ENCODE measurements at places on chromosomes 5 and 9.

DNA sequence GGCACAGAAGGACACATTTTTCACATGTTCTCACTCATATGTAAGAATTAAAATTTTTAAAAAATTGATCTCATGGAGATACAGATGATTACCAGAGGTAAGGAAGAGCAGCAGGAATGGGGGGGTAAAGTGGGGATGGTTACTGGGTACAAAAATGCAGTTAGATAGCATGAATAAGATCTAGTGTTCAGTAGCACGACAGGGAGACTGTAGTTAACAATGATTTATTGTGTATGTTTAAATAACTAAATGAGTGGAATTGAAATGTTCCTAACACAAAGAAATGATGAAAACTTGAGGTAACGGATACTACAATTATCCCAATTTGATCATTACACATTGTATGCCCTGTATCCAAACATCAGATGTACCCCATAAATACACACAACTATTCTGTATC, 15.2 kb upstream of the TGFBI start:
- no peak for DNase-seq

GRCh38 chr5:123351240-123351639, 72.0 kb downstream of the CEP120 start:
- DNase-seq, result no peak

DNA sequence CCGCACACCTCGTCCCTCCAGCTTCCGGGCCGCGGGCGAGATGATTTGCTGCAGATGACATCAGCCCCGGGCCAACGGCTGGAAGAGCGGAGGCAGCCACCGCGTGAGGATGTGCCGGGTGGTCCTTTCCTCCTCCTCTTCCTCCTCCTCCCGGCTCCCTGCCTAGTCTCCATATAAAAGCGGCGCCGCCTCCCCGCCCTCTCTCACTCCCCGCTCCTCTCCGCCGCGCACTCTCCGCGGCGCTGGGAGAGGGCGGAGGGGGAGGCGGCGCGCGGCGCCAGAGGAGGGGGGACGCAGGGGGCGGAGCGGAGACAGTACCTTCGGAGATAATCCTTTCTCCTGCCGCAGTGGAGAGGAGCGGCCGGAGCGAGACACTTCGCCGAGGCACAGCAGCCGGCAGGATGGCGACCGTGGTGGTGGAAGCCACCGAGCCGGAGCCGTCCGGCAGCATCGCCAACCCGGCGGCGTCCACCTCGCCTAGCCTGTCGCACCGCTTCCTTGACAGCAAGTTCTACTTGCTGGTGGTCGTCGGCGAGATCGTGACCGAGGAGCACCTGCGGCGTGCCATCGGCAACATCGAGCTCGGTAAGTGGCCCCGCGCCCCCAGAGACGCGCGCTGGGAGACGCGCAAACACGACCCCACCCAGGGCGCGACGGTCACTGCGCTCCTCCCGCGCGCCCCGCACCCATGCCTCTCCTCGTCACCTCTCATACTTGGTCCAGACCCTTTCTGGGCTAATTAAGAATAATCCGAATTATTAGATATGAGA, at the start of gene MAP1B:
Gene MAP1B (plus strand): TSS at position 345 of the 770 bp plus-strand sequence. CDS start 57 bp downstream, at position 402.
- DNase-seq, result no peak

DNA sequence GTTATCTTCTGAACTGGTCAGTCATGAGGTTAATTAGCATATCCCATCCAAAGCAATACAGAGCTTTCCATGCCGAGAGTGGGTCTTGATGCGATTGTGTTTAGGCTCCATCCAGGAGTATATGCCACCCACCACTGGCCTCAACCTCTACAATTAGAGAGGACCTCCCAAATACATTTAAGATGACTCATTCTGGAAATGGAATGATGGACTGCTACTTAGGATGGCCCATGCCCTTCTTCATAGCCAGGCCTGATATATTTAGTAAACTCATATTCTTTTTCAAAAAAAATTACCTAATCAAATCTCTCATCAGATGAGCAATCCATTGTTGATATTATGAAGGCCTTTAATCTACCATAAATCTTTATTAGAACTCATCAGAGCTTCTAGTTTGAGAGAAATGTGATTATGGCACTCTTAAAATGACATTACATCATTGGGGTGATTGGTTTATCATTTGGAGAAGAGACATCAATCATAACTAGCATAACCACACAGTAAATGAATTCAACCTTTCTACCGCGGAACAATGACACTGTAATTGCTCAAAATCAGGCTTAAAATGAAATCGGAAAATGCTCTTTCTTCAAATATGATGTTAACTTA, 414.2 kb upstream of the WWC1 start:
- DNase-seq, result no peak

DNA sequence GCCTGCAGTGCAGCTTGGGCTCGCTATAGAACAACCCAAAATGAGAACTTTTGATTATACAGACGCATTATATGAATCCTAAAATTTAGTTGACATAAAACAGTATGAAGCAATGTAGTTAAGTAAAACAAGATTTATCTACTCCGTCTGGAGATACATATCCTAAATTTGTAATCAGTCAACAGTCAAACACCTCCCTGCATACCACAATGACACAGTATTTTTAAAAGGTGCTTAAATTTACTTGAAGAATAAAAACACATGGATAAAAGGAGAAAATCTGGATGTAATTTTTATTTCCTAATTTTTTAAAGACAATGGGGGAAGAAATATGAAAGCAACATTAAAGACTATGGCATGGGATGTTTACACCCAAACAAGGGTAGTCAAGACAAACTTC, 70.8 kb downstream of the PTBP3 start:
- no peak for DNase-seq

DNA sequence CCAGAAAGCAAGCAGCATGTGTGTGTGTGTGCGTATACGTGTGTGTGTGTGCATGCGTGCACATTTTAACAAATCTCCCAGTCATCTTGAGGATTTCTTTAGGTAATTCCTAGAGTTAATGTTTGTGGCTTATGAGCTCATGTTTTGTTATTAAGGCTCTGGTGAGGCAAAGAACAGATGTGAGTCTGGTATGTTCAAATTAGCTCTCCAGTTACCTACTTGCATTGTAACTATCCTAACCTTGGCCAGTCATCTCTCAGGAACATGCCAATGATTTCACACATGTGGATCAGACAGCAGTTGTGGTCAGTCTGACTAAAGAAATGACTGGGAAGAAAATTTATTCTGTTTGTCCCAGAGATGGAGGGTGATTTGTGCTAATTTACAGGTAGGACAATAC, 163.1 kb downstream of the IZUMO3 start:
- DNase-seq, result no peak

GRCh38 chr5:94345257-94345656, 273.1 kb downstream of the KIAA0825 start:
- DNase-seq, result no peak

GRCh38 chr9:134380542-134381271, 54.5 kb downstream of the RXRA start:
- no peak for DNase-seq

DNA sequence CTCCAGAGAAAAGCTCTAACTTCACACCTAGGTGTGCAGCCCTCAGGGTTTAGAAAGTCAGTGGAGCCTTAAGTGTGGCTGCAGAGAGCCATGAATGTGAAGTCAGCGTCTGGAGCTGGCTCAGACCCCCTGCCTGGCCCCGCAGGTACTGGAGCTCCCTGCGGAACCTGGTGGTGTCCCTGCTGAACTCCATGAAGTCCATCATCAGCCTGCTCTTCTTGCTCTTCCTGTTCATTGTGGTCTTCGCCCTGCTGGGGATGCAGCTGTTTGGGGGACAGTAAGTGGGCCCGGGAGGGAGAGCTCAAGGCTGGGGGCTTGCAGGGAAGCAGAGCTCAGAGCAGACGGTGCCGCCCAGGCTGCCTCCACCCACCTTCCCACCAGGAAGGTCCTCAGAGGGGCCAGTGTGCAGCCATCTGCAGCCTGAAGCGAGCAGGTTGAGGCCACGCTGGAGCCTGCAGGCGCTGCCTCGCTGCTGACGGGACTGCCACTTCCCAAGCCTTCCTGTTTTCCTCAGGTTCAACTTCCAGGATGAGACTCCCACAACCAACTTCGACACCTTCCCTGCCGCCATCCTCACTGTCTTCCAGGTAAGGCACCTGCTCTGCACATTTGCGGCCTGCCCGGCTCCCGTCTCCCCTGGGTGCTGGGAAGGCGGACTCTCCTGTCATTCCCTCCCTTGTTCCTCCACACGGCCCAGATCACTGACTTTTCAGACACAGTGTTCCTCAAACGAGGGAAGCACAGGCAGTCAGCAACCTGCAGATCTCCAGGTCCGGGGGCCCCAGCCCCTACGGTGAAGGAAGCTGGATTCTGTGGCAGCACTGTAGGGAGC, 108.9 kb downstream of the CACNA1B start:
- DNase-seq, result no peak

GRCh38 chr5:88734191-88734640, 148.8 kb downstream of the MEF2C start:
- no peak for DNase-seq

- no peak for DNase-seq
These were observed 287.1 kb downstream of the SEC61B start for GRCh38 chr9:99509065-99509745.

DNA sequence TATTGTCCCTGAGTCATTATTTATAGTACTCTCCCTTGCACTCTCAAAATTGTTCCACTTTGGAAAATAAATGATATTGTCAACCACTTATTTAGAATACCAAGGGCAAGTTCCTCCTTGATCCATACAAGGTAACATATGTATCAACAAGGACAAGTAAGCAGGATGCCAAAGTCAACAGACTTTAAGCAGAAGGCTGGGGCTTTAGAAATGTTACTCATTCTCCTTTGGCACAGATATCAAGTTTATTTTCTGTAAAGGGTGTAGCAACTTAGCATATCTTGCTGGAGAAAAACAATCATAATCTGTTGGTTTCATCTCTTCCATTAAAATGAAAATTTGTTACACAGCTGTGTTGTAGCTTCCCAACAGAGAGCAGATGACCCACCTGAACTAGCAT, 248.7 kb upstream of the SLC30A5 start:
- no peak for DNase-seq

- DNase-seq, result no peak
These were observed 29.2 kb upstream of the TIFAB start for GRCh38 chr5:135481387-135481786.

DNA sequence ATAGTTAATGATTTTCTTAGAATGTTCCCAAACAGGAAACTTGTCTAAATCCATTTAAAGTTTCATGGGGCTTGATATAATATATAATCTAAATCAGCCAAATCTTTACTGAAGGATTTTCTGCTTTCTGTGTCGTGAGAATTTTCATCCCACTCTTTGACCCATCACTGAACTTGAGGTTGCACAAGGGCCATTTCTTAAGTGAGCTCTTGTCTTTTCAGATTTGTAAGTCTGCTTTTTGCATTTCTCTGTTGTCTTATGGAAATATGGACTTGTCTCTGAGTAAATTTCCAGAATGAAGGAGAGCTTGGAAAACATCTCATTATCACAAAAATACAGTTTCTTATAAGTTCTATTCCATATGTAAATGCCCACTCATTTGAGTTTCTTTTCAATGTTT, 149.2 kb upstream of the ARRDC3 start:
- no peak for DNase-seq

DNA sequence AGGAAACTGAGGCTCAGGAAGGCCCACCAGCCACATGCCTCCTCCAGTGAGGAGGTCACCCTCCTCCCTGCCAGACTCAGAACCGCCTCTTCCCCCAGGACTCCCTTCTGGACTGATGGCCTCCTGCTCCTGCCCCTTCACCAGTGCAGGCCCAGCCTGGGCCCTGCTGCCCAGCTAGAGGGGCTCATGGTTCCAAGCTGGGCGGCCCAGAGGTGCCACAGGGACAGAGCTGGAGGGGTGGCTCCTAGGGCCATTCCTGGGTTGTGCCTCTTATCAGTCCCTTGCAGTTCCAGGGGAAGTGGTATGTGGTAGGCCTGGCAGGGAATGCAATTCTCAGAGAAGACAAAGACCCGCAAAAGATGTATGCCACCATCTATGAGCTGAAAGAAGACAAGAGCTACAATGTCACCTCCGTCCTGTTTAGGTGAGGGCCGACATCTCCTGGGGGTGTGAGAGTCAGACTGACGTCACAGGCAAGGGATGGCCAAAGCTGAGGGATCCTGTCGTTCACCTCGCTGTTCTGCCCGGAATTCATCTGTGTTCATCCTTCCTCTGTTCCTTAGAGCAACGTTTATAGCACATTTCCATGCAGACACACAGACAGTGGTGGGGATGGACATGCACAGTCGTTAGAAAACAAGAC, 819 bp downstream of the LCN2 start:
- DNase-seq, result no peak

DNA sequence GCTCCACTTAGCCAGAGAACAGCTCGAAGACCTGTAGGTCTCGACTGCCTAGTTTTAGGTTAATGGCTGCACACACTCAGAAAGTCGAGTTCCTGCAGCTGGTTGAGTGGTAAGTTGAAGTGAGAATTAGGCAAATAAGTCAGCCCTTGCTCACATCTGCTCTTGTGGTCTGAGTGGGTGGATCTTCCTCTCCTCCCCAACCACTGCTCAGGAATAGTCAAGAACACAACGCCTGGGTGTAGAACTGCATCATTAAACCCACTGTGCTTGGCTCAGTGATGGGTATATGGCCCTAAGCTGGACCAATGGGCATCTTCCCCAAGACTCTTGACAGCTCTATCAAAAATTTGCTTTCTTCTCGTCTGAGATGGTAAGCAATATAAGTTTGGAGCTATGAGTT, 20.9 kb upstream of the ADAM19 start:
- DNase-seq, result no peak

GRCh38 chr9:26457151-26457550, 435.5 kb downstream of the CAAP1 start:
- no peak for DNase-seq

- no peak for DNase-seq
These were observed 60.9 kb upstream of the GDNF start for GRCh38 chr5:37900692-37901091.

GRCh38 chr9:131418143-131419025, 24.5 kb downstream of the PRRC2B start:
- no peak for DNase-seq

DNA sequence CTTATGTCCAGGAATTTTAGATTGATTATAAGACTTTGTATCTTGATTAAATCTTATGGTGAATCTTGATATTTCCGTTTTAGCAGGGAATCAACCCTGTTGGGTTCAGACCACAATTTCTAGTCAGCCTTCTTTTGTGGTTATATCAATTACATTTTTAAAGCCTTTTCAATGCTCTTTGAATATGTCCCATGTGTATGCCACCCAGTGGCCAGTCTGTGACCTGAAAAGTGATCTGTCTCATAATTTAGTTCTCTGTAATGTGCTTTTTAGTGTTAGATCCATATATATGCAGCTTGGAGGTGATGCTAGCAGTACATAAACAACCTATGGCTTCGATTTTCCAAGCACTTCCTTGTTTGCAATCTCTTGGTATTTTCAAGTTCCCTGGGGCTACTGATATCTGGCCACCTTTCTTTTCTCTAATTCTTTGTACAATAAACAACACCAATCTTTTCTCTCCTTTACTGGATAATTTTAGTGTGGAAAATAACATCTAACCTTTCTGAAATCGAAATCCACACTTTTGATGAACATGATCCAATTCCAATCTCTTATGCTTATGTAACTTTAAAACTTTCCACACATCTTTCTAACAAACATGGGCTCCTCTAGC, 28.8 kb downstream of the PDE8B start:
- DNase-seq, result no peak

Data from stimulated activated CD4-positive, alpha-beta T cell treated with anti-CD3 and anti-CD28 coated beads, TNF-alpha, amount 100 ng/mL, for 4 hours (primary cell).